ENCODE measurements at places on chromosomes 3 and 15.
A peak's percentile ranks its signal among the peaks of the same experiment; 100 is the strongest.

DNA sequence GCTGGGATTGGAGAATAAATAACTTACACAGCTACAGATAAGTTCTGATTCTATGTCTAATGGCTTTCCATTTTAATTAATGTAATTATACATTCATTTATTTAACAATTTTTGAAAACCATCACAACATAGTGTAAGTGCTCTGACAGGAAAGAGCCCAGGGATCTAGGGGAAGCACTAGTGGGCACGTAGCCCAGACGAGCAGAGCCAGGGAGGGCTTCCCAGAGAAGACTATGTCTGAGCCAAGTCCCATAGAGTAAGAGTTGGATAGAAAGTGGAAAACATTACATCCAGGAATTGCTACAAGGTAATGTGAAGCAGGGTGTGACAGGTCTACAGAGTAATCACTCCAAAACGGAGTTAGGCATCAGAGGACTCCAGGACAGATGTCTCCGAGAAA is 2.9 kb upstream of the HGD start:
- no peak for DNase-seq

DNA sequence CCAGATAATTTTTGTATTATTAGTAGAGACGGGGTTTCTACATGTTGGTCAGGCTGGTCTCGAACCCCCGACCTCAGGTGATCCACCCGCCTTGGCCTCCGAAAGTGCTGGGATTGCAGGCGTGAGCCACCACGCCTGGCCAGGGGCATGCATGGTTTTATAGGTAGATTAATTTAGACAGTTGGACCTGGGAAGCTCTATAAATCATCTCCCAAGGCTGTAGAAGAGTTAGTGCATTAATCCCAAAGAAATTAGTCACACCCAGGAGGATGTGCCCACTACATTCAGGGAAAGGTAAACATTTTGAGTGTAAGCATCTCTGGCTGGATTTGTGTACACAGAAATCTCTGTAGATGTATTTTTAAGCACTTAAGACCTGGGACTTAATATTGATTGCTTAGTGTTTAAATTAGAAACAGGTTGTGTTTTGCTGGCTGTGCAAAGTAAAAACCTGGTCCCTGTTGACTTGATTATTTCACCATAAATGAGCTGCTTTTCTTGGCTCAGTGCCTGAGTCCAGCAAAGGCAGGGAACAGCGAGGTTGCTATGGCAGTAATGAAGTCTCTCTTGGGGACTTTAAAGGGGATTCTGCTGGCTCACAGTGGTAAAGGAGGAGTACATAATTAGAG is 19.2 kb downstream of the EXOSC7 start:
- no peak for DNase-seq

DNA sequence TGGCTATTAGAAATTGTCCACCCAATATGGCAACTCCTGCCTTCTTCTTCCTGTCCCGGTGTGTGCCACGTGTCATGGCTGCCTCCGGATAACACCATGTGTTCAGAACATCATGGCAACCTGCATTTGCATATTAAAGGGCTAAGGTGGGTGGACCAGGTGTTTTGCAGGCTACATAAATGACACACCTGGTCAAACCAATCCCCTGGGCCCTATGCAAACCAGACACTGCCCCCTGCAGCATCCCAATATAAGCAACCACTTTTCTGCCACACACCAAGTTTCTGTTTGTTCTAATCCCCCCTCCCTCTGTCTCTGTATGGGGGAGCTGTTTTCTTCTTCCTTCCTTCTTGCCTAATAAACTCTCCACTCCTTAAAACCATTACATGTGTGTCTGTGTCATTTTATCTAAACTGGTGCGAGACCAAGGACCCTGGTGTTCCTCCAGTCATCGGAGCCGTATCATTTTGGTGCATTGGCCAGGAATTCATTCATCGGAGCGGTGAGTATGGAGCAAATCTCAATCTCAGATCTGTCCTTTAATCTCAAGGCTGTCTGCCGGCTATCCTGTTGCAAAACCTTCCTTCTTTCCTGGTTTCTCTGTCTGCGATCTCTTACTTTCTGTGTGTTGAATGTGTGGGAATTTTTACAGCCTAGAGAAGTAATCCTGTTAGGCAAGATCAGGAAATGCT is 44.5 kb downstream of the NCEH1 start:
- no peak for DNase-seq

DNA sequence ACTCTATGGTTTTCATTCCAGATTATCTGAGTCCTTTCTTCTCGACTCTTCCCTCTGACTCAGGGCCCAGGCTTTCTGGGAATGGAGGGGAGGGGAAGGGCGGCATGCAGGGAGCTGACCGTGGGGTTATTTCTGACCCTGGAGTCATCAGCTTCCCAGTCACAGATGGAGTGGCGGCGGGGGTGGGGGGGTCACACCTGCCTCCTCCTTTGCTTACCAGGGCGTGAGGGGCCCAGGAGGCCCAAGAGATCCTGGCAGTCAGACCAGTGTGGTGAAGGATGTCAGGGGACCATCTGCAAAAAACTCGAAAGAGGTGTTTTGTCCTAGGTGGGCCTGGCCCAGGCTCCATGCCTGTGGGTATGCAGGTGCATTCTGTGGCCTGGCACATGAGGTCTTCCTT is 996 bp upstream of the XIRP1 start:
- no peak for DNase-seq

GRCh38 chr3:27554706-27555105 is 70.5 kb upstream of the SLC4A7 start:
- no peak for DNase-seq

GRCh38 chr3:24518990-24519367 is 24.3 kb upstream of the THRB start:
- DNase-seq = no peak

DNA sequence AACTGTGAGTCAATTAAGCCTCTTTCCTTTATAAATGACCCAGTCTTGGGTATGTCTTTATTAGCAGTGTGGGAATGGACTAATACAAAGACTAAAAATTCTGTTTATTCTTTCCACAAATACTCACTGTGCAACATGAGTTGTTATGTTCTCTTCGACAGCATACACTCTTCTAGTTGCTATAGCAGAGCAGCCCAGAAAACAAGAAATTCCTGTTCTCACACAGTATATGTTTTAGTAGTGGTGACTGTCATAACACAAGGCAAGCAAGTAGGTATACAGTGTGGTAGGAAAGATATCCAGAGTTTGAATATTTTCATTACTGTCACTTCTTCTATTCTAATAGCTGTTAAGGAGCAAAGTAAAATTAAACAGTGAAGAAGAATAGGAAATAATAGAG is 453.3 kb downstream of the ROBO1 start:
- no peak for DNase-seq

DNA sequence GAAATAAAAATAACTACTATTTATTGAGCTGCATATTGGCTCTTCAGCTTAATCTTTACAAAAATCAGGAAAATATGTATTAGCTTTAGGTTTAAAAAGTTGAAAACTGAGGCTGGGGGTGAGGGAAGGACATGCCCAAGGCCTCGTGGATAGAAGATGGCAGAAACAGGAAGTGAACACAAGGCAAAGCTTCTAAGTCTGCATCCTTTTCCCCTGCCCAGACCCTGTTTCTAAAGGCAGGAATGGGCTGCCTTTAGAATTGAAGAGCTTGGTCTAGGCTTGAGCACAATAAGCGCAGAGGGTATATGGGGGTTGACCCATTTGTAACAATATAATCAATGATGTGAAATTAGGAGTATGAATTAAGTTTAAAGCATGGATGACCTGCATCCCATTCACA is 6.1 kb downstream of the CLDN18 start:
- no peak for DNase-seq

DNA sequence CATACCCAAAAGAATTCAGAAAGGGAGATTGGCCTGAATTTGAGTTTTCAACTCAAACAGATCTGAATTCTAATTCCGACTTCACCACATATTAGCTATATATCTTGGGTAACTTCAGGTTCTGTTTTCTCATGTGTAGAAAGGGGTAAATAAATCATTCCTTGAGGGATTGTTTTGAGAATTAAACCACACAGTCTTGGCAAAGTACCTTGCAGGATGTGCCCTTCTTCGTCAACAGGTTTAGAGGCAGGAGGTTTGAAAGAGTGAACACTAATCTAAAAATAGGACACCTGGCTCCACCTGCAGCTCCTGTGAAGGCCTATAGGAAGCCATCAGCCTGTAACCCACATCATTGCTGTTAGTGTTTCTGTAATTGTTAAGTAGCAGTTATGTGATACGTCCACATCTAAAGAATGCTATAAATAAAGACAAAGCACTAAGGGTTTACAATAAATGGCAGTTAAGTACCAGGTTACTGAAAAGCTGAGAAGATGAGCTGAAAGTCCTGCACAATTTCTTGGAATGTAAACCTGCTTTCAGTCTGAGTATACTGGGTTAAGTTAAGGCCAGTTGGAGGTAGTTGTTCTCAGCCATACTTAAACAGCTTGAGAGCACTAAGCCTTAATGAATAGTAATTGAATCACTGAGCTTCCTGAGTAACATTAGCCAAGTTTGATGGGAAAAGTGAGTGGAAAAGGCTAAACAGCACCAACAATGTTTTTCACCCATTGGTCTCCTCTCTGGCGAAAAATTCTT is 6.0 kb downstream of the CCDC80 start:
- DNase-seq = peak; percentile 65

DNA sequence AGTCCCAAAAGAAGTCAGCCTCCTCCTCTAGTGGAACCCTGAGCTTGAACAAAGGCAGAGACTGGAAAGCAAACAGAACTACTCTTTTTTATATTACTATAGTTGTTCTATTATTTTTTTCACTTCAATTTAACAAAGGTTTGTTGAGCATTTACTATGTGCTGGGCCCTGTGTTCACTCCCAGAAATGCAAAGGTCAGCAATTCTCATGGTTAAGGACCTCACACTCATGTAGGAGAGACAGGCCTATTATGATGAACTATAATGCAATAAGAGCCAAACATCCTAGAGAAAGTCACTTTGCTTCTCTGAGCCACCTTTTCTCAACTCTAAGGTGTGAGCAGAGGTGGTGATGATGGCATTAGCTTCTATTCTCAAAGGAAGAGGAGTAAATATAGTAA is 82.1 kb upstream of the ARHGEF3 start:
- no peak for DNase-seq

GRCh38 chr3:57420001-57420400 is 124.1 kb downstream of the DNAH12 start:
- no peak for DNase-seq

DNA sequence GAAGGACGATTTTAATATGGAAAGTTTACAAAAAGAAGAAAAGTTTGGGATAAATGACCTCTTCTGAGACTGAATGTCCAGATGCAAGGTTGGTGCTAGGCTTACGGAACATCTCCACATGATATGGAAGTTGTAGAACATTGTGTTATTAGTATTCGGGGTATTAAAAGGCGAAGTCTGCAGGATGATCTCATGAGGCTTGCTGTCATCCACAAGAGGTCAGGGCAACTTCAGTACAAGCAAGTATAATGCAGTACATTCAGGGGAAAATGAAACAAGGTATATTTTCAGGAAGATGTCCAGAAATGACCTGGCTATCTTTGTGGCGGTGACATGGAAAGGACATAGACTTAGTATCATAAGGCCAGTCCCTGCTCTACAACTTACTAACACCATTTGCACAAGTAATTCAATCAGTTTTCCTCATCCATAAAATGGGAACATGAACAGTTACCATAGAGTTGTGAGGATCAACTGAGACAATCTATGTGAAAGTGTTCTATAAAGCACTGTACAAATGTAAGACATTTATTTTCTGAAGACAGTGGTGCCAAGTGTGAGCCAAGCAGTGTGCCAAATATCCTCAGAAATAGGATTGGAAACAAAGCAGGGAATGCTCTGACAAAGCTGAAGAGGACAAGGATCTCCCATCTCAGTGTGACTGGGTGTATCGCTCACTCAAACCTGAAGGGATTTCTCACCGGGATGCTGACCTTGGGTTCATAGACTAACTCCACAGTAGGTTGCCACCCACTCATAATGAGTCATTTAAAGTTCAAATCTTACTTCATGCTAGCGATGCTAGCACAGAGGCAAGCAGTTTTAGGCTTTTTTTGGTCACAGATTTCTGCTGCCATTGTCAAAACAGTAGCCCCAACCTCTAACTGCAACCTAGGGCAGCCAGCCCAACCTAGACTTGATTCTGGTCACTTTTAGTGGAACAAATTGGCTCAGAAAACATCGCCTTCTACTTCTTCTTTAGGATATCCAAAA is 118.3 kb downstream of the TIGIT start:
- DNase-seq = no peak

DNA sequence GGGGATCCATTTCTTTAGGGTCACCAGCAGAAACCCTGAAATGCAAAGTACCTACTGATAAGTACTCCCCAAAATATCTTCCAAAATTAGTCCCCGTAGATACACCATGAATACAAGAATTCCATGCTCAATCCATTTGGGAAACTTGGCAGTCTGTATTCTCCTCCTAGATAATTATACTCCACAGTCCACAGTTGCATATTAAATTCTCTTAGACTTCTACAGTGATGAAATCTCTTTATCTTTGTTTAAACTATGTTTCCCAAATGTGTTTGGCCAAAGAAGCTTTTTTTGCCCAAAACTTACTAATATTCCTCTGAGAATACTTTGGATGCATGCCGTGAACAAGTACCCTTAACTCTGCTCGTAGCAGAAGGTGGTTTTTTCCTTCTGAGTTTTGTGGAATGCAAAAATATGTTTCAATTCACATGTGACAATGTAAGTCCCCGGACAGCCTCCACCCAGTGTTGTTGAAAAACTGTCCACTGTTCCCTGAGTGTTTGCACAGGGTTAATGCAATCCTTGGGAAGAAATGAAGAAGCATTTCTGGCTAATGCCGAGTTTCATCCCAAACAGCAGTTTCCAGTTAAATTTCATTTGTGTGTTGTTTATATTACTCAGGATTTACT is 126.7 kb downstream of the ARNT2 start:
- no peak for DNase-seq

DNA sequence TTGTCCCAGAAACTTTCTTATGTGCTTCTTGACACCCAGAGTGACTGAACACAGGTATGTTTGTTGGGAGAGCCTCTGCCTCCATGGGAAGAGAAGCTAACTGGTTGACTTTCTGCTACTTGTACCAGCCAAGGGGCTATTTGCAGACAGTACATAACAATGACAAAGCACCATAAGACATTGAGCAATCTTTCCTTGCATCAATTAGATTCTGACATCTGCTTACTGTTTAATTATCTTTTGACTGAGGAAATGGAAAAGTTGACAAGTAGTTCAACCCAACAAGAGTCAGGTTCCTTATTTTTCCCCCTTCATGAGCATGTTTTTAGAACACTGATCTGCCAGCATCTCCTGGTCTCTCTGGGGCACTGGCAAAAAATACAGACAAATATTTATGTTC is 157.7 kb downstream of the RPLP1 start:
- DNase-seq = no peak

DNA sequence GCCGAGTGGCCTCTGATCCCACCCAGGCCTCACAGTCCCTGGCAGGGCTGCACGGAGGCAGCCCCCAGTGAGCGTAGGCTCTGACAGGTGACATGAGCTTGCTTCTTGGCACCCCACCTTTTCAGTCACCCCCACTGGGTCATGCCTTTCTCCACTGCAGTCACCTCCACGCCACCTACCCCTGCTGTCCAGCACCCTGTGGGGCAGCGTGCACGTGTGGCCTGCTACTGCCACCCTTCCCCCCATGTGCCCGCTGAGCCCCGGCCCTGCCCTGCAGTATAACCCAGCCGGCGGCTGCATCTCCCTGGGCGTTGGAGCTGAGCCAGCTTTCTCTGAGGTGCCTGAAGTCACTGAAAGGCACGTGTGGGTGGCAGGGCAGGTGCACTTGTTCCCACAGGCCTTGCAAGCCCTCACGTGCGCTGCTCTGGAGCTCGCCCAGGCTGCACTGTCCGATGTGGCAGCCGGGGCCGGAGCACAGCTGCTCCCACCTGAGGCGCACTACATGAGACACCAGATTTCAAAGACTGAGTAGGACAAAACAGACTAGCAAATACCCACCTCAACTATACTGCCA is 65.6 kb downstream of the NIPA2 start:
- DNase-seq = peak; percentile 44

- DNase-seq = peak; percentile 69
Observed at GRCh38 chr3:129343643-129344360, 65.1 kb downstream of the HMCES start.

Data from NCI-H146 (cell line).